ENCODE measurements at places on chromosomes 12 and 14. TPM values are rescaled to one million over a fixed set of nuclear protein-coding genes. Genes with fewer than 3 reads are reported as not detected.

- H3K27ac ChIP-seq = no peak overlapping the region
- H3K4me1 ChIP-seq = no peaks in the 10 kb centered on the region
- no peak overlapping the region for H3K4me3 ChIP-seq
- no peaks in the 10 kb centered on the region for H3K36me3 ChIP-seq
Observed at GRCh38 chr12:131085125-131085815, 131.6 kb downstream of the ADGRD1 start.

DNA sequence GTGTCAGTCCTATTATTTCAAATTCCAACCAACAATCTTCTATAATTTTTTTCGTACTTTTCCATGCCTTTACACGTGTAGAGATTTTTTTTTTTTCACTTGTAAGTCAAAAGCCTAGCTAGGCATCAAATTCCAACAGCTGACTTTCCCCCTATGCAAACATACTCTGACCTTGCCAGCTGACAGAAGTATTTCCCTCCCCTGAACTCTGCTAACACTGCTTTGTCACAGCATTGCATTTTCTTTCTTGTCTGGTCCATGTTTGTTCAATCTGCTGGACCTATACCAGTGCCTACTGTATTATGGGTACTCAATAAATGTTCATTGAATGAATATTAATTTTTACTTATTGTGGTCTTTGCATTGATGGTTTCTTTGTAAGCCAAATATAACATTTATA, 435.3 kb upstream of the GARIN6 start:
- H3K27ac ChIP-seq = no peak overlapping the region
- no peaks in the 10 kb centered on the region for H3K4me1 ChIP-seq
- DNase-seq = no peak
- H3K36me3 ChIP-seq = no peaks in the 10 kb centered on the region

- no peak overlapping the region for H3K4me3 ChIP-seq
- H3K4me1 ChIP-seq = peaks cover 59% of the 10 kb centered on the region
- H3K27ac ChIP-seq = peak overlapping the region; percentile 60
Observed at GRCh38 chr12:56676851-56677580, 11.1 kb downstream of the PTGES3 start.

GRCh38 chr12:110344657-110345056, 58.9 kb downstream of the ANAPC7 start:
- no peaks in the 10 kb centered on the region for H3K27me3 ChIP-seq
- no peak for DNase-seq
- peaks cover 24% of the 10 kb centered on the region for H3K4me1 ChIP-seq
- peaks cover 77% of the 10 kb centered on the region for H3K36me3 ChIP-seq

DNA sequence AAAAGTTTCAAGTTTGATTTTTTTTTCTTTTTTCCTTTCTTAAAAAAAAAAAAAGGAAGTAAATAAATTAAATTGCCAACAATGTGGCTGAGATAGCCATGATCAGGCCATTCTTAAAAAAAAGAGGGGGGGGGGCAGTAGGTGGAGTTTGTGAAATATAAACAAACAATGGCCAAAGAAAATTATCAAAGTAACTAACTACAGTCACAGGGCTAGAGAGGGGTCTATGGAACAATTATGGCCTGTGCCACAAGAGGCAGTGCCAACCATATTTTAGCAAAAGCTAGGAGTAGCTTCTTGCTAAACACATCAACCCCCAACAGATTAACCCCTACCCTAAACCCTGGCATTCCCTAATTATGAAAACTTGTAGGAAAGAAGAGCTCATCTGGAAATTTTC, 16.2 kb upstream of the SMARCC2 start:
- no peak for DNase-seq
- H3K27ac ChIP-seq = no peak overlapping the region
- no peaks in the 10 kb centered on the region for H3K27me3 ChIP-seq
- H3K36me3 ChIP-seq = peaks cover 30% of the 10 kb centered on the region
- no peak overlapping the region for H3K4me3 ChIP-seq

DNA sequence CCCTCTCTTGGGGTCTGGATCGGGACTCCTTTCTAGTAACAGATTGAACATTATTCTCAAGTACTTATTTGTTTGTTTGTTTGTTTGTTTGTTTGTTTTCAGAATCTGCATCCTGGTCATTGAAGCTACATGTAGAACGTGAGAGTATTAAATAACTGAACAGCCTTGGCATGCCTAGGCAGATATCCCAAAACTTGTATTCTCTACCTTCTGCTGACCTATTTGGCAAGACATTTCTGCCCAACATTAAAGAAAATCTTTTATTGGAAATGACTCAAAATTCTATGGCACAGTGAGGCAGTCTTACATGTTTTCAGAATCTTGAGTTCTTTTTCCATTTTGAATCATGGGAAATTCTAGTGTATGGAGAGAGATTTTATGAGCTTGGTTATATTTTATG, 165.1 kb upstream of the CNOT2 start:
- peaks cover 2% of the 10 kb centered on the region for H3K27me3 ChIP-seq
- no peak overlapping the region for H3K4me3 ChIP-seq
- no peaks in the 10 kb centered on the region for H3K36me3 ChIP-seq
- H3K4me1 ChIP-seq = no peaks in the 10 kb centered on the region

DNA sequence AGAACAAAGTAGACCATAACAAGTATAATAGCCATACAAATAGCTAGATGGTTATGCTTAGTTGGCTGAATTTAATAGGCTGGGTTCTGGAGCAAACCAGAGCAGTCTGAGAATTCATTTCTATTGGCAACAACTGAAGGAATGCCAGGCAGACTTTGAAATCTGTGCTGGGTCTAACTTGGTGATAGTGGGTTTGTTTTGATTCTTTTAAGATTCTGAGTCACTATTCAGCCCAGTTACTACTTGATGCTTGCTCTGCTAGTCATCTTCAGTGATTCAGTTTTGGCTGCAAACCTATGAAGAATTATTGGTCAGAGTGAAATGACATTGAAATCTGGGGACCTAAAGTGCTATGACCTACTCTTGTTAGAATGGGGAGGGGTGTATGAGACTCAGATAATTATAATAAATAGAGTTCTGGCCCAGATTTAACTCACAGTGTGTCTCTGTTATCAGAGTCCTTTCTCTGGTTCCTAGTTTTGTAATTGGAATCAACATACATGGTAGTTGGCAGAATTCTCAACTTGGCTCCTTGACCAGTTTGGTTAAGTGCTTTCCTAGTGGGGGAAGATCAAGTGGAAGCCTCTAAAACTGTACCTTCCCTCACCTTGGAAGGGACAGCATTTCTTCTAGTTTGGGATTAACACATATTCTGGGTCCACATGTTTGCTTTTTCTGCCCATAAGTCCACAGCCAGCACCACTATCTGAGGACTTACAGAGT, 43.5 kb downstream of the MNAT1 start:
- no peak overlapping the region for H3K27ac ChIP-seq
- DNase-seq = no peak
- H3K27me3 ChIP-seq = no peaks in the 10 kb centered on the region
- peaks cover 4% of the 10 kb centered on the region for H3K4me1 ChIP-seq
- no peak overlapping the region for H3K4me3 ChIP-seq

GRCh38 chr14:71358209-71358931, 451.1 kb downstream of the PCNX1 start:
- H3K27ac ChIP-seq = no peak overlapping the region
- H3K4me3 ChIP-seq = no peak overlapping the region
- H3K4me1 ChIP-seq = peaks cover 23% of the 10 kb centered on the region
- peaks cover 42% of the 10 kb centered on the region for H3K36me3 ChIP-seq
- no peak for DNase-seq

GRCh38 chr12:69354556-69355187, 4.9 kb upstream of the YEATS4 start:
- H3K36me3 ChIP-seq = no peaks in the 10 kb centered on the region
- DNase-seq = no peak
- H3K27ac ChIP-seq = no peak overlapping the region
- H3K4me3 ChIP-seq = no peak overlapping the region

DNA sequence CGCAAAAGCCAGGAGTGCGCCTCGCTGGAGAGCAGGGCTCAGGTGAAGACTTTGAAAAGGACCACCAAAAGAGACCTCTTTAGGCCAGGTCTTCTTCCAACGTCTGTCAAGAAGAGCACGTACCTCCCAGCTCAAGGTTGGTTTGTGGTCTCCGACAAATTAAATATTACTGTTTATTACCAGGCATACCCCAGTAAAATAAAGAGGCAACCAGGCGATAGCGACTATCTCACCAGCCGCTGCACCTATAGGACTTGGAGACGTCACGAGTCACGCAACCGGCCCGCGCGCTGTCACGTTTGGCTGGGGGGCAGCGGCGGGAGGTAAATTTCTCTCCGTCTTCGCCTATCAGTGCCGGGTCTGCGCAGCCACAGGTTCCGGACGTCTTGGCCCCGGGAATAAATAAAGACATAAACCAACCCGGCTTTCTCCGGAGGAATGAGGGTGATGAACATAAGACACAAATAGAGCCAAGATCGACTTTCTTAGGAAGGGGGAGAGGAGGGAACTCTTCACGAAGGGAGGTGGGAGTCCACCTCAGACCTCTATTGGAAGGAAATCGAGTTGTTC, 2.0 kb upstream of the TBX5 start:
- peaks cover 4% of the 10 kb centered on the region for H3K4me1 ChIP-seq
- peaks cover 4% of the 10 kb centered on the region for H3K36me3 ChIP-seq

Gene C12orf54
- total RNA-seq = not detected

Gene NACA
- total RNA-seq = 805 TPM

Gene LLPH
- 33.3 TPM for total RNA-seq

Gene TMPRSS12
- not detected for total RNA-seq

Gene SYNDIG1L
- total RNA-seq = not detected
